Kidney (tissue), 22 donors: ENCODE measurements at places on chromosomes 6 and 20.

DNA sequence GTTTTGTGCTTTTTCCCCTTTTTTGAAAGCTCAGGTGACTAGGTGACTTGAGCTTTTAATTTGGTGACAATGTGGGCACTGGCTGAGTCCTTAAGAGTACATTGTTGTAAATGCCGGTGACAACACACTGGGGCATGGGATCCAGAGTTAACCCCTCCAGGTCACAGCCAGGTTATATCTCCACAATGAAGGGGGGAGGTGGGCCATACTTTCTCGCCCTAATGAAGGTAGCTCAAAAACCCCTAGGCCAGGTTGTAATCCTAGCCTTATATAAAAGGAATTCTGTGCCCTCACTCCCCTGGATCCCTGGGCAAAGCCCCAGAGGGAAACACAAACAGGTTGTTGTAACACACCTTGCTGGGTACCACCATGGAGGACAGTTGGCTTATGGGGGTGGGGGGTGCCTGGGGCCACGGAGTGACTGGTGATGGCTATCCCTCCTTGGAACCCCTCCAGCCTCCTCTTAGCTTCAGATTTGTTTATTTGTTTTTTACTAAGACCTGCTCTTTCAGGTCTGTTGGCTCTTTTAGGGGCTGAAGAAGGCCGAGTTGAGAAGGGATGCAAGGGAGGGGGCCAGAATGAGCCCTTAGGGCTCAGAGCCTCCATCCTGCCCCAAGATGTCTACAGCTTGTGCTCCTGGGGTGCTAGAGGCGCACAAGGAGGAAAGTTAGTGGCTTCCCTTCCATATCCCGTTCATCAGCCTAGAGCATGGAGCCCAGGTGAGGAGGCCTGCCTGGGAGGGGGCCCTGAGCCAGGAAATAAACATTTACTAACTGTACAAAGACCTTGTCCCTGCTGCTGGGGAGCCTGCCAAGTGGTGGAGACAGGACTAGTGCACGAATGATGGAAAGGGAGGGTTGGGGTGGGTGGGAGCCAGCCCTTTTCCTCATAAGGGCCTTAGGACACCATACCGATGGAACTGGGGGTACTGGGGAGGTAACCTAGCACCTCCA lies 2.2 kb upstream of the VEGFA start:
- DNase-seq = peak; percentile 46

DNA sequence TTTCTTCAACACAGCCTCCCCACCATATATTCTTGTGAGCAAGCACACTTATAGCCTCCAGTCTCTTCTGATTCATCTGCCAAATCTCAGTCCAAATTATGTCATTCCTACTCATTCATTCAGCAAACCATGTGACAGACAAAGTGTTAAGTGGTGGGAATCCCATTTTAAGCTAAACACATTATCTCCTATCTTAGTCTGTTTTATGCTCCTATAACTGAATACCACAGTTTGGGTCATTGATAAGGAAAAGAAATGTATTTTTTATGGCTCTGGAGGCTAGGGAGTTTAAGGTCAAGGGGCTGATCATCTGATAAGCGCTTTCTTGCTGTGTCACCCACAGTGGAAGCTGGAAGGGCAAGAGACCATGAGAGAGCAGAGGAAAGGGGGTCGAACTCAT lies 23.9 kb upstream of the SMIM13 start:
- no peak for DNase-seq

- no peak for DNase-seq
These were observed 3.0 kb downstream of the YWHAB start for GRCh38 chr20:44888226-44889103.

DNA sequence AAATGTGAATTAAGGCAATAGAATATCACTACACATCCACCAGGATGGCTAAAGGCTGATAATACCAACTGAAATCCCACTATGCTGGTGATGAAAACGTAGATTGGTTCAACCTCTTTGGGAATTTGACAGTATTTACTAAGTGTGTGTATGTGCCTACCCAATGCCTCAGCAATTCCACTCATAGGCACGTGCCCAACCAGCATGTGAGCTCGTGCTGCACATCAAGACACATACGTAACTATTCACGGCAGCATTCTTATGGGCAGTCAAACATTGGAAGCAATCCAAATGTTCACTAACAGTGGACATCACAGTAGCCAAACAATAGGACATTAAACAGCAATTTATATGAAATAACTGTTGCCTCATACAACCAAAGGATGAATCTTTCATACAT lies 15.7 kb upstream of the AFDN start:
- DNase-seq = no peak

DNA sequence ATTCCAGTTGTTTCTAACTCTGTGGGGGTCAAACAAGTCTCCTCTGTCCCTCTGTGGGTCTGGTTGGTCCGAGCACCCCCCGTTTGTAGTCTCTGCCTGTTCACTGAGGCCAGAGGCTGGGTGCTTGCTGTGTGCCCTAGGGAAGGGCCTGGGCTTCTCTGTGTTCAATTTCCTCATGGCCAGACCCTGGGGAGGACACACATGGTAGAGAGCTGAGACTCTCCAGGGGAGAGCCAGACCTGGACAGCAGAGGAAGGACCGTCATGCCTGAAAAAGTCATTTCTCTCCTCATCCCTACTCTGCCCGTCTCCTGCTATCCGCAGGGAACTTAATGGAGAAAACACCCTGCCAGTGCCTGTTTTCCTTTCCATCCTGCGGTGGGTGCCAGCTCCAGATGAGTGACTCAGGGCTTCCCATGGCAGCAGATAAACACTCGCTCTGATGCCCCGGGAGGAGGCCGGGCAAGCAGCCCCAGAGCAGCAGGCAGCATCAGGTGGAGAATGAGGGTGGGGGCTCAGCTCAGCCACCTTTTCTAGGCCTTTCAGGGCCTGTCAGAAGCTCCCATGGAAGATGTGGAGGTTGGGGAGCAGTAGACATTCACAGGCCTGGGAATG lies 51.9 kb downstream of the SNAI1 start:
- DNase-seq = no peak

GRCh38 chr6:108969776-108970175 lies 121.6 kb downstream of the ARMC2 start:
- DNase-seq = no peak

DNA sequence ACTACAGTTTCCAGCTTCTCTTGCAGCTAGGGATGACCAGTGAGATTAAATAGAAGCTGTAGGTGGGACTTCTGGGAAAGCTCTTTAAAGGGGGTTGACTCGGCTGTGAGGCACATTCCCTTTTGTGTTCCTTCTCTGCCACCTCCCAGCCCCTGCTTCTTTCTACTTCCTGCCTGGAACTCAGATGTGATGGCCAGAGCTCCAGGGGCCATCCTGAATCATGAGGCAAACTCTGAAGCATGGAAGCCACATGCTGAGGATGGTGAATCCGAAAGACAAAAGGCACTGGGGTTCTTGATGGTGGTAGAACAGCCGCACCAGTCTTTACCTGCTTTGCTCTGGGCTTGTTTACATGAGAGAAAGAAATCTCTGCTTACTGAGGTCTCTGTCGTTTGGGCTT lies 9.1 kb downstream of the CEBPB start:
- DNase-seq = no peak

DNA sequence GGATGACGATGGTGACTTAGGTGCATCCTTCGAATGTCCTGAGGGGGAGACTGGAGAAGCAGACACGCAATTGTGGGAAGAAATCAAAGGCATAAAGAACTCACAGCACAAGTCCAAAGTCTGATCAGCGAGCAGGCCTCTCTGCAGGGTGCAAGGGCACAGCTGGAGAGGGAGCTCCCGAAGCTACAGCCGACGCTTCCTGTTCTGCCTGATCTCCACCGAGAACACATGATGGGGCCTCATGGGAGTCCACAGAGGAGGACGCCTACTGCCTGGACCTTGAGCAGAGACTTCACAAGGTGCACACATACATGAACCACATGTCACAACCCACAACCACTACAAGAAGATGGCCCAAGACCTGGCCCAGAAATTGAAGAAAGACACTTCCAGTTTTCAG lies 51.4 kb downstream of the RIN2 start:
- no peak for DNase-seq

GRCh38 chr6:15255481-15255880 lies 9.6 kb downstream of the JARID2 start:
- no peak for DNase-seq

DNA sequence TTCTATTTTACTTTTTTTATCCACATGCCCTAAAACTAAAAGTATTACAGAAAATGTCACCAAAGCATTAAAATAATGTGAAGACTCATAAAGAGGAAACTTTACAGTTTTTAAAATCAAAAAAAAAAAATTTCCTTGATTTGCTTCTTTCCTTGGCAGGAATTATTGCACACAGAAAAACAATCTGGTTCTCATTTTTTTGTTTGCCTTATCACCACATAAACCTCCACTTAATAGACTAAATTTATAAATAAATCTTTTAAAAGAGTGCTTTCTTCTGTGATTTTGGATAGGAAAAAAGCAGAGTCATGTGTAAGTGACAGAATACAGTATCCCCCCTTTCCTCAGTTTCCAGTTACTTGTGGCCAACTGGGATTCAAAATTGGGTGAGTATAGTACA lies 695.1 kb upstream of the CITED2 start:
- no peak for DNase-seq

- no peak for DNase-seq
These were observed 442.1 kb downstream of the BCKDHB start for GRCh38 chr6:80548532-80548931.

GRCh38 chr6:30600451-30600961 lies 16.5 kb downstream of the PPP1R10 start:
- peak; percentile 77 for DNase-seq

DNA sequence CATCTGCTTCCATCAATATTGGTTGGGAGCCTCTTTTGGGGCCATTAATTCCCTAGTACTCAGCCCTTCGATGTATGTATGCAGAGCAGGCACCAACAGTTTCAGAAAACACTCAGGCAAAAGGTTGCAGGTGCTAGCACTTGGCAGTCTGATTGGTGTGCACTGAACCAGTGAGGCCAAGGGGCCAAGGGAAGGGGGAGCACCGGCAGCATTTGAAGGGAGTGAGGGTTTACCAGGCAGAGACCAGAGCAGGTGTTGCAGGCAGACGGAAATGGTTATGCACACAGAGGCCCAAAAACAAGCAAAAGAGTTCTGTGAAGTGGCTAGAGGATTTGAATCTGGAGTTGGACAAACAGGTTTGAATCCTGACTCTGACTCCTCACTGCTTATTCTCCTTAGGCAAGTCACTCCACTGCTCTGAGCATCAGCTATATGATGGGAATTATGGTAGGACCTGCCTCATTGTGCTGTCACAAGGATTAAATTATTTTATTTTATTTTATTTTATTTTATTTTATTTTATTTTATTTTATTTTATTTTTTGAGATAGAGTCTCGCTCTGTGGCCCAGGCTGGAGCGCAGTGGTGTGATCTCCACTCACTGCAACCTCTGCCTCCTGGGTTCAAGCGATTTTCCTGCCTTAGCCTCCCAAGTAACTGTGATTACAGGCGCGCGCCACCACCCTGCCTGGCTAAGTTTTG lies 58.1 kb upstream of the SHLD1 start:
- DNase-seq = peak; percentile 71

- no peak for DNase-seq
These were observed 62.3 kb downstream of the STK4 start for GRCh38 chr20:45028424-45029136.

GRCh38 chr20:24629668-24630067 lies 160.2 kb downstream of the SYNDIG1 start:
- DNase-seq = peak; percentile 54

GRCh38 chr6:113556775-113557174 lies 300.4 kb upstream of the MARCKS start:
- no peak for DNase-seq

DNA sequence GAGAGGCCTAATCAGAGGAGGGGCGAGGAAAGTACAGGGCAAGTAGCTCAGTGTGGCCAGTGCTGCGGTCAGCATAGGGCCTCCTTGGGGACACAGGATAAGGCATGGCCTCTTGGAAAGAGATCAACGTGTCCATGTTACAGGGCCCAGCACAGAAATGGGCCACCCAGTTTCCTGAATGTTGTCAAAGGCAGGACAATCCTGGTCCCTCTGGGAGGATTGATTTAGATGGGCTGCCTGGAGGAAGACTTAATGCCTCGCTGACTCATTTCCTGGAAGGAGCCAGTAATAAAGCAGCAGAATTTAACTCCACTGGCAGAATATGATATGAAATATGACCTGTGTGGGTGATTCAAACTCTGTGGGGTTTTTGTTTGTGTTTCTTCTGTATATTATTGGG lies 16.6 kb downstream of the DDO start:
- no peak for DNase-seq

- no peak for DNase-seq
These were observed 214.3 kb downstream of the DLL1 start for GRCh38 chr6:170076466-170077165.

DNA sequence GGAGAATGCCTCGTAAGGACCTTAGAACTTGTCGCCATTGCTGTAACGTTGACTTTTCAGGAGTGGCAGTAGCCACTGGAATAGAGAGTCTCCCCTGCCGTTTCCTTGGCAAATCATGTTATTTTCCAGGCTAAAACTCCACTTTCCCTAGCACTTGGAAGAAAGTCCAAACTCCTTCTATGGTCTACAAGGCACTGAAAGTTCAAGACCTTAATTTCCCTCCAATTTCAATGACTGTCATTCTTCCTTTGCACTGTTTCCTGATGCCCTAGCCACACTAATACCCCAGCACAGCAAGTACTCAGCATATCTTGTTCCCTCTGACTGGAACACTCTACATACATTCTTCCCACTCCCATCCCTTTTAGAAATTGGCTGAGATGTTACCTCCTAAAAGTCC lies 1.8 kb upstream of the TBPL1 start:
- no peak for DNase-seq

- no peak for DNase-seq
These were observed 118.3 kb downstream of the STXBP5 start for GRCh38 chr6:147322299-147323162.

DNA sequence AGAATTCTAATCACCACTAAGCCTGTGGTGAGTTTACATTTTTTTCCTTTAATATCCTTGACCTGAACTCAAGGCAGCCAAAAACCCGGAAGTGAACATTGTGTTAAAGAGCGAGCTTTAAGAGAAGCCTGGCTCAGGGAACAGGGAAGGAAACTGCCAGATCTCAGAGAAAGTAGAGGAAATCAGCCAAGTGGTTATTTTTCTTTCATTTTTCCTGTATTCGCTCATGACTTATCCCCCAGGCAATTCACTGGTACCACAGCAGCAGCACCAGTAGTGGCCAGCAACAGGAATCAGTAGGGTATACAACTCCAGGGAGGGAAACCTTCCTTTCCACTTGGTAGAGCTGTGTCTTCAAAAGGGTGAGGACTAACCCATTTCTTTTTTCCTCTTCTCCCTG lies 89.6 kb upstream of the HMGCLL1 start:
- no peak for DNase-seq

GRCh38 chr6:75906871-75907270 lies 157.8 kb downstream of the MYO6 start:
- no peak for DNase-seq

GRCh38 chr20:22462975-22463914 lies 121.1 kb downstream of the FOXA2 start:
- DNase-seq = no peak

- no peak for DNase-seq
These were observed 77.3 kb downstream of the DNAAF9 start for GRCh38 chr20:3330046-3330741.

DNA sequence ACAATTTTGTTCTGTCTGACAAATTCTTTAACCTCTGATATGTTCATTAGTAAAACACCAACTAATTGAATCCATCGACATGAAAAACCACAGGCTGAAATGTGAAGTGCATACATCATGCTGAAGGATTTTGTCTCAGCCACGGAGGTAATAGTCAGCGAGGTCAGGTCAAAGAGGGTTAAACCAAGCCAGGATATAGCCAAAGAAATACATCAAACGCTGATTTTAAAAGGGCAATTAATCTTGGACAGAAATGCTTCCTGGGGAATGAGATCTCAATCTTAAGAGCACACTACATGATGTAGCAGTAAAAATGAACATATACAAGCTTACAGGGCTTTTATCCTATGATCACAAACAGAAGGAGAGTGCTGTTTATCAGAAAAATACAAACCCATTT lies 106.7 kb downstream of the PRDM1 start:
- DNase-seq = no peak
